Daoy (cell line): ENCODE measurements at places on chromosomes 6 and 20. TPM values are rescaled to one million over a fixed set of nuclear protein-coding genes. Genes with fewer than 3 reads are reported as not detected.

Gene OSTM1
- 29.5 and 41.1 TPM in 2 replicates for total RNA-seq

Gene LGSN
- 0.23 TPM in 1 of 2 replicates, not detected in the other for total RNA-seq

Gene IL17F
- not detected in 2 replicates for total RNA-seq

Gene CLIC5
- 0.11 TPM in 1 of 2 replicates, not detected in the other for total RNA-seq

Gene TAGAP
- not detected in 2 replicates for total RNA-seq

Gene AIF1
- total RNA-seq, result not detected in 2 replicates

Gene DACT2
- total RNA-seq, result not detected in 2 replicates

Gene PHACTR3
- 0.06 TPM in 1 of 2 replicates, not detected in the other for total RNA-seq

Gene CST5
- total RNA-seq, result not detected in 2 replicates

Gene OR2B6
- total RNA-seq, result 1.1 TPM in 1 of 2 replicates, not detected in the other

Gene DNMT3B
- total RNA-seq, result 3.7 and 5.4 TPM in 2 replicates

Gene SLC17A1
- total RNA-seq, result not detected in 2 replicates

Gene ARMC2
- 1.0 and 4.0 TPM in 2 replicates for total RNA-seq

Gene GRM1
- total RNA-seq, result not detected in 2 replicates

Gene RPP40
- 81.5 and 89.5 TPM in 2 replicates for total RNA-seq

Gene SOBP
- total RNA-seq, result 1.8 and 2.1 TPM in 2 replicates

Gene ZNF512B
- 3.9 and 4.5 TPM in 2 replicates for total RNA-seq

Gene SLC35F1
- 0.17 and 0.77 TPM in 2 replicates for total RNA-seq

Gene CD2AP
- 53.8 and 61.6 TPM in 2 replicates for total RNA-seq

Gene CD24
- 193 and 230 TPM in 2 replicates for total RNA-seq

Gene OPRM1
- not detected in 2 replicates for total RNA-seq

Gene TREML2
- not detected in 2 replicates for total RNA-seq

Gene RAMACL
- 0.34 and 0.86 TPM in 2 replicates for total RNA-seq

Gene DLK2
- total RNA-seq, result 1.4 and 2.4 TPM in 2 replicates

Gene SEMG1
- total RNA-seq, result not detected in 2 replicates

Gene TFAP2A
- 4.5 and 5.6 TPM in 2 replicates for total RNA-seq

Gene CHD6
- total RNA-seq, result 9.8 and 11.4 TPM in 2 replicates

Gene TRIM10
- total RNA-seq, result not detected in 2 replicates

Gene GPR31
- not detected in 2 replicates for total RNA-seq

Gene PCMTD2
- 57.1 and 59.5 TPM in 2 replicates for total RNA-seq

Gene MRPS18A
- total RNA-seq, result 70.7 and 77.8 TPM in 2 replicates

Gene SYNE1
- total RNA-seq, result 7.6 and 8.7 TPM in 2 replicates

Gene VPS16
- 29.8 and 30.9 TPM in 2 replicates for total RNA-seq

Gene RNF217
- 13.6 and 39.7 TPM in 2 replicates for total RNA-seq
